HTR-8/SVneo (cell line): ENCODE measurements at places on chromosomes 1 and 21.

DNA sequence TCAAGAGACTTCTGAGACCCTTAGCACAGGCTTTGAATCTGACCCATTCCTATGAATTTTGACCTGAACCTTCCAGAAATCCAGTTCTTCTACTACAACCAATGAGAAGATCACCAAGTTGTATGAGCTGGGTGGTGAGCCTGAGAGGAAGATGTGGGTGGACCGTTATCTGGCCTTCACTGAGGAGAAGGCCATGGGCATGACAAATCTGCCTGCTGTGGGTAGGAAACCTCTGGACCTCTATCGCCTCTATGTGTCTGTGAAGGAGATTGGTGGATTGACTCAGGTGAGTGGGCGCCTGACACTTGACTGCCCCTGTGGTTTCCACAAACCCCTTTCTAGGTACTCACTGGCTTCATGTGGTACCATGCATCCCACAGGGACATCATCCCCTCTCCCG, 20.0 kb upstream of the PIGV start:
- DNase-seq: no peak

- DNase-seq: no peak
Observed at GRCh38 chr1:62335656-62336055, 16.4 kb upstream of the KANK4 start.

DNA sequence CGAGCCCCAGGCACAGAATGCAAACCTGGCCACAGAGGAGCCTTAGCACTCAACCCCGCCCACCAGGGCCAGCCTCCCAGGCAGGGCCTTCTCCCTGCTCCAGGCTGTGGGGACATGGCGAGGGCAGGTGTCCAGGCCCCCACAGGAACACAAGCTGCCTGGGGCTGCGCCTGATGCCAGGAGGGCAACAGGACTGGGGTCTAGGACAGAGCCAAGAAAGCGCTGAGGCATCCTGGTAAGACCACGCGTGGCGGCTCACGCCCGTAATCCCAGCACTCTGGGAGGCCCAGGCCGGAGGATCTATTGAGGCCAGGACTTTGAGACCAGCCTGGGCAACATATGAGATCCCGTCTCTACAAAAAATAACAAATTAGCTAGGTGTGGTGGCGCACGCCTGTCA, 59.1 kb downstream of the MEGF6 start:
- DNase-seq: no peak

DNA sequence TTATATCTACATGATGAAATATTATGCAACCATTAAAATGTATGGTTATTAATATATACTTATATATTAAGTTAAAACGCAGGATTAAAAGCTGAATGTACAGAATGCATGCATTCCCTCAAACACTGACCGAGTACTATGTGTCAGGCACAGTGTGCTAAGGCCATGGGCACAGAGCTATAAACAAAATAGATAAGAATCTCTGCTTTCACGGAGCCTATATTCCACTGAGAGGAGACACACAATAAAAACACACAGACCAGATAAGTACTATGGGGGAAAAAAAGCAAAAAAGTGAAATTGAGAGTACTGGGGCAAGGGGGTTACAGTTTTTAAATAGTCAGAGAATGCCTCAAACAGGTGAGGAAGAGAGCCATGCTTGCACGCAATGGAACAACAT, 62.7 kb downstream of the GPATCH2 start:
- DNase-seq: no peak

- DNase-seq: no peak
Observed at GRCh38 chr1:5551274-5551975, 440.8 kb downstream of the NPHP4 start.

DNA sequence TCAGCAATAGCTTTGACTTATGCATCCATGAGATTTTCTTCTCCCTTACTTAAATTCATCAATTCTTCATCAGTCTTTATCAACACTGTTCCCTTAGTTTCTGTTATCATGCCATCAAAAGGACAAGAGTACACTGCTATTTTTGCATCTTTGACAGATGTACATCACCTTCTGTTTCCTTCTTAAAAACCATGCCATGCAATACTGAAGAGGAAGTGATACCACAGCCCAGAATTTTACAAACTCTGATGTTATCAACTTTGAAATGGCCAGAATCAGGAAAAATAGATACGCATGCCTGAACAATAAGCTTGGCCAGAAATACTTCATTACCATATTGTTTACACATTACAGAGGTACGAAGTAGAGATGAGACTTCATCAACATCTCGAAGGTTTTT, 21.1 kb downstream of the FMO5 start:
- DNase-seq: no peak

DNA sequence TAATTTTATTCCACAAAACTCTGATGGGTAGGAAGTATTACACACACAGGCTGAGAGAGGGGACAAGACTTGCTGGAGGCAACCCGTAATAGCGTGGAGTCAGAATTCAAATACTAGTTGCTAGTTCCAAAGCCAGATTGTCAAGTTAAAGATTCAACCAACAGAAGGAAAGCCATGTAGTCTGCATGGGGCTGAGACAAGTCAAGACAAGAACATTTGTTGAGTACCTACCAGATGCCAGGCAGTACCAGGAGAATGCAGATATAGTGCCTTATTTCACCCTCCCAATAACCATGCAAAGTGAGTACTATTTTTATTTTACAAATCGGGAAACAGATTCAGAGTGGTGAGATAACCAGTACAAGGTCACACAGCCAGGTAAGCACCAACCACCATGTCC, 110.4 kb upstream of the SPATA6 start:
- DNase-seq: no peak

GRCh38 chr1:206678490-206678889, 6.2 kb upstream of the MAPKAPK2 start:
- no peak for DNase-seq

DNA sequence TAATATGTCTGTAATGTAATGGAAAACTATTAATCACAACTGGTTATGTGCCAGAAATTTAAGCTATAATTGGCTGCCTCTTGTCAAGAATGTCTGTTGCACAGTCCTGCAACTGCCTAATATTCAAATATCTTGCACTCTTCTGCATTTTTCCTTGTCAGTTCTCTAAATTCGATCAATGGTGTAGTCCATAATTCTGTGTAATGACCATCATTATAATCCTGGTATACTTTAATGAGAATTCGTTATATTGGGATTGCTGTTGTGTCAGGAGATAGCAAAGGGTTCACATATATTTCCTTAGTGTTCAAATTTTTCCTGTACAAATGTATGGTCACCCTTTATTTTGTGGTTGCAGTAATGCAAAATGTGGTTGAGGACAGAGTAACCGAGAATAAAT, 4.8 kb downstream of the NTNG1 start:
- DNase-seq: no peak

GRCh38 chr1:232629250-232630046, 485 bp downstream of the SIPA1L2 start:
- no peak for DNase-seq

DNA sequence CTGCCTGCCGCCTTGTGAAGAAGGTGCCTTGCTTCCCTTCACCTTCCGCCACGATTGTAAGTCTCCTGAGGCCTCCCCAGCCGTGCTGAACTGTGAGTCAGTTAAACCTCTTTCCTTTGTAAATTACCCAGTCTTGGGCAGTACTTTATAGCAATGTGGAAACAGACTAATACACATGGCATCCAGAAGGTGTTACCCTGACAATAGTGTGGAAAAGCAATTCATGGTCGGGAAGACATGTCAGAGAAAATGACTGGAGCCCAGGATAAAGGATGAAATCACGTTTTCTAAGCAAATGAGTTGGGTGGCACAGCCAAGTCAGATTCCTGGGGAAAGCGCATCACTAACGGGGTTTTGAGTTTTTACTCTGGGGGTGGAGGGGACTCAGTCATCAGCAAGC, 76.4 kb downstream of the HLCS start:
- no peak for DNase-seq

DNA sequence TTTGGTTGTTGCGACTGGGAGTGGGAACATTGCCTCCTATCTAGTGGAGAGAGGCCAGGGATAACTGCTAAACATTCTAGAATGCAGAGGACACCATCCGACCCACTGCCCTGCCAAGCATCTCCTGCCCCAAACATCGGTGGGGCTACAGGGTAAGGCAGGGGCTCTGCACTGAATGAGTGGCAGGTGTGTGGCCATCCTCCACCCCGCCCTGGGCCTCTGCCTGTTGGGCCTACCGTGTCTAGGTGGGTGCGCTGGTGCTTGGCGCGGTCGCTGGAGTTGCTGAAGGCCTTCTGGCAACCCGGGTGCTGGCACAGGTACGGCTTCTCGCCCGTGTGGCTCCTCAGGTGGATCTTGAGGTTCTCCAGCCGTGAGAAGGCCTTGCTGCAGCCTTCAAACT, 70.4 kb downstream of the DMRTB1 start:
- DNase-seq: no peak

DNA sequence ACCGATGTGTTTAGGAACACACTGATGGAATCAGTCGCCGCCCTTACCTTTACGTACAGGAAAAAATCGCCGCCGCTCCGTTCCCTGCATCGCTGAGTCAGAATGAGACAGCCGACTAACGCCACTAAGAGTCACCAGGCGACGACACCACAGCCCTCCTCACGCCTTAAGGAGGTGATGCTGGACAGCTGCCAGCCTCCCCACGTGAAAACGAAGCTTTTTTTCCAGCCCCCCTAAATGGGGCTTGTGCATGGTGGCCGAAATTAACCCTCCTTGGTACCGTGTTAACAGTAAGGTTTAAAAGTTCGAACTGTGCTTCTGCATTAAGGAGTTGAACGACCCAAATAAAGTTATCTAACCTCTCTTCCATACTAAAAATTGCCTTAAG, 511 bp downstream of the DNTTIP2 start:
- peak; percentile 7 for DNase-seq

DNA sequence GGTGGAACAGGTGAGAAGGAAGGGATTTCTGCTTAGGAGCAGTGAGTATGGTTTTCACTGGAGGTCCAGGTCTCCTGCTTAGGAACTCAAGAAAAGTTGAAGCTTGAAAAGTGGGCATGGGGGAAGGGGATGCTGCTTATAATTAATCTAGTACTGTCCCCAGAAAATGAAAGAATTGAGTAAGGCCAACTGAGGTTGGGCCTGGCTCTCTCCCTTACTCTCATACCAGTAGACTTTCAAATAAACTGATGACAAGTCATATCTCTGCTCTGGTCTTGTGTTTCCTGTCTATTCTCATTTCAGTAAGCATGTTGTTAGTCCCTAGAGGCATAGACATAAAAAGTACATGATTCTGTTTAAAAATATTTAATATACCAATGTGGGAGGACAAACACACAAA, 26.4 kb downstream of the CD48 start:
- DNase-seq: no peak

- no peak for DNase-seq
Observed at GRCh38 chr1:11026052-11026451, 13.6 kb downstream of the TARDBP start.

DNA sequence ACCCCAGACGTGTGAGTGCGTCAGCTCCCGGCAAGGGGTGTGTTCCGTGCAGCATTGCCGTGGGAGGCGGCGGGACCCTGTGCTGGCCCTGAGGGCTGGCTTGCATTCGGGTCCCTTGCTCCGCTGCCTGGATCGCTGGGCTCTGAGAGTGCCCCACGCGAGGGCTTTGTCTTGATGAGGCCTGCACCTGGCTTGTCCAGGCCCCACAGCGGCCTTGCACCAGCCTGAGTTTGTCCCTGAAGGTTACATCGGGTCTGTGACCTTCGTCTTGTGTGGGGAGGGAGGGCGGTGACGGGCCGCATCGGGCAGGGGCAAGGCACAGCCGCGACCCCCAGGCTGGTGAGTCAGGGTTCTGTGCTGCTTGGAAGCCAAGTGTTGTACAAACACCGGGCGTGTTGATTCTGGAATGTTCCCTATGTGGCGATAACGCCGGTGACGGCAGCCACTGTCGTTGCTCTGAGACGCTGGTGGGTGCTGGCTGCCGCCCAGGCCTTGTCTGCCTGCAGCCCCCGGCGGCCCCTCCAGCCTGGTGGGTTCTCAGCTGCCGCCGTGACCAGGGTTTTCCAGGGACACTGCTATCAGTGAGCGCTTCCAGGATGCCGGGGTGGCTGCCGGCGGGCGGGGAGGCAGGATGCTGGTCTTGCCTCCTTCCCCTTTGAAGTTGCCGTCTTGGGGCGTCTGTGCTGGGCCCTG, 42.9 kb downstream of the SLX9 start:
- no peak for DNase-seq

DNA sequence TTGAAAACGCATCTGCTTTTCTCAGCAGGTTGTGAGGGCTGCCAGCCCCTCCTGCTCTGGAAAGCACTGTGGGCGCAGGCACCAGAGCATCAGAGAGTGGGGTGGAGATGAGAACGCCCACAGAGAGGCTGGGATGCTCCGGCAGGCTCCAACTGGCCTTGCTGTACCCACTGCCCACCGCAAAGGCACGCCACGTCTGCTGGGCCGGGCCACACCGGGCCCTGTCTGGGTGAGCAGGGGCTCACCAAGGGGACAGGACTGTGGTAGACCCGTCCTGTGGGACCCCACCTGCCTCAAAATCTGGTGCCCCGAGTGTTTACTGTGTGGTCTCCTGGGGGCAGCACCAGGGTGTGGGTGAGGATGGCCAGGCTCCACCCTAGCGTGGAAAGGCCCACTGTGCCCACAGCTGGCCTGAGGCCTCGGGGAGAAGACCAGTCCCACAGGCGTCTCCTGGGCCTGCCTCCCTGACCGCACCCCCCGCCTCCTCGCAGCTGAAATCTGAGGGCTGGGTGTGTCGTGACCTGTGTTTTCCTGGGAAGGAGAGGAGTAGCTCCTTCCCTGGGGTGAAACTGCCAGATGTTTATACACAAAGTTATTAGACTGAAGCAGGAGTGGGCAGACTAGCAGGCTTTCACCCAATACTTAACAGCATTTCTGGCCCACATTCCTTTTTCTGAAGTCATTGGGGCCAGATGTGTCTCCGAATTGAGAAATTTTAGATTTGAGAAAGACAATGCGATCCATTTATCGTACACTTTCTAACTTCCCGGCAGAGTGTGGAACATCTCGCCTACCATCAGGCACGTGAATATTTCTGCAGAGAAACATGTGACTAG, 53.8 kb downstream of the STUM start:
- DNase-seq: no peak

DNA sequence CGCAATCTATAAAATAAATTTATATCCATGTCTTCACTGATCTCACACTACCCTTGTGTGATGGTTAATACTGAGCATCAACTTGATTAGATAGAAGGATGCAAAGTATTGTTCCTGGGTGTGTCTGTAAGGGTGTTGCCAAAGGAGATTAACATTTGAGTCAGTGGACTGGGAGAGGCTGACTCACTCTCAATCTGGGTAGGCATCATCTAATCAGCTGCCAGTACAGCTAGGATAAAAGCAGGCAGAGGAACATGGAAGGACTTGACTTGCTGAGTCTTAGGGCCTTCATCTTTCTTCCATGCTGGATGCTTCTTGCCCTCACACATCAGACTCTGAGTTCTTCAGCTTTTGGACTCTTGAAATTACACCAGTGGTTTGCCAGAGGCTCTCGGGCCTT, 615.4 kb downstream of the AGBL4 start:
- no peak for DNase-seq
